ENCODE measurements at places on chromosomes 2 and 18. TPM values are rescaled to one million over a fixed set of nuclear protein-coding genes. Genes with fewer than 3 reads are reported as not detected.

Gene PJVK
- 2.9 TPM for total RNA-seq

Gene ADNP2
- total RNA-seq, result 20.7 TPM

Gene FAM228A
- 0.08 TPM for total RNA-seq

Gene EXOC6B
- total RNA-seq, result 14.3 TPM

Gene ATOH8
- 5.3 TPM for total RNA-seq

Gene AGXT
- not detected for total RNA-seq

Gene GBX2
- 0.78 TPM for total RNA-seq

Gene CPO
- total RNA-seq, result not detected

Gene GREB1L
- under 0.01 TPM for total RNA-seq

Gene NTSR2
- total RNA-seq, result not detected

Gene CHRNA1
- total RNA-seq, result 4.1 TPM

Gene HTR2B
- total RNA-seq, result not detected

Gene RTP5
- not detected for total RNA-seq

Gene SMYD1
- total RNA-seq, result not detected

Gene MBD1
- total RNA-seq, result 63.9 TPM

Gene DES
- total RNA-seq, result under 0.01 TPM

Gene STARD7
- total RNA-seq, result 97.7 TPM

Gene PIEZO2
- total RNA-seq, result 25.4 TPM

Gene MEIS1
- 117 TPM for total RNA-seq

Gene ALPI
- not detected for total RNA-seq

Gene MBD2
- 29.1 TPM for total RNA-seq

Gene SERPINB12
- total RNA-seq, result not detected

Gene NEUROD1
- total RNA-seq, result not detected

Gene GAREM2
- 1.9 TPM for total RNA-seq

Gene AQP12A
- total RNA-seq, result not detected

Gene TPGS2
- total RNA-seq, result 170 TPM

Gene UNC80
- total RNA-seq, result not detected

Gene GCG
- total RNA-seq, result not detected

Gene ZEB2
- total RNA-seq, result 112 TPM

Gene PLEKHA3
- total RNA-seq, result 4.8 TPM

Gene CROCC2
- total RNA-seq, result not detected

Gene FHL2
- total RNA-seq, result 443 TPM

Gene TSN
- 38.3 TPM for total RNA-seq

Gene MARCO
- total RNA-seq, result not detected

Gene DLX2
- not detected for total RNA-seq

Gene ID2
- 31.5 TPM for total RNA-seq

Gene IL36G
- total RNA-seq, result not detected

Gene MTA3
- total RNA-seq, result 16.4 TPM

Gene DNAH7
- 1.3 TPM for total RNA-seq

Gene LYPD1
- total RNA-seq, result 0.64 TPM

Gene UGT1A10
- not detected for total RNA-seq

Gene PKDCC
- total RNA-seq, result 200 TPM

Gene TDRD15
- total RNA-seq, result not detected

Gene AMER3
- not detected for total RNA-seq

Gene CD207
- not detected for total RNA-seq

Gene INSIG2
- 12.2 TPM for total RNA-seq

Gene EIPR1
- total RNA-seq, result 37.5 TPM

Gene DIPK1C
- total RNA-seq, result not detected

Gene ANKRD29
- total RNA-seq, result 2.3 TPM

Gene CPLX4
- not detected for total RNA-seq

Gene POTEJ
- not detected for total RNA-seq

Gene SPDYA
- total RNA-seq, result 0.13 TPM

Measured in epithelial cell of alveolus of lung (primary cell).